Uterus (tissue), 4 donors: ENCODE measurements at places on chromosomes 12 and 14. TPM values are rescaled to one million over a fixed set of nuclear protein-coding genes. Genes with fewer than 3 reads are reported as not detected.
A peak's percentile ranks its signal among the peaks of the same experiment; 100 is the strongest.

GRCh38 chr12:131551675-131552491, 159.0 kb upstream of the SFSWAP start:
- no peak overlapping the region for H3K4me3 ChIP-seq
- no peaks in the 10 kb centered on the region for H3K36me3 ChIP-seq
- H3K27ac ChIP-seq, result no peak overlapping the region
- DNase-seq, result no peak
- H3K4me1 ChIP-seq, result no peaks in the 10 kb centered on the region
- no peaks in the 10 kb centered on the region for H3K27me3 ChIP-seq

The PCED1B gene
- total RNA-seq, result 16.5 TPM

GRCh38 chr14:50832935-50833630, 2.1 kb upstream of the NIN start:
- no peaks in the 10 kb centered on the region for H3K4me1 ChIP-seq
- H3K27me3 ChIP-seq, result no peaks in the 10 kb centered on the region
- no peak overlapping the region for H3K27ac ChIP-seq
- H3K36me3 ChIP-seq, result no peaks in the 10 kb centered on the region
- DNase-seq, result no peak

DNA sequence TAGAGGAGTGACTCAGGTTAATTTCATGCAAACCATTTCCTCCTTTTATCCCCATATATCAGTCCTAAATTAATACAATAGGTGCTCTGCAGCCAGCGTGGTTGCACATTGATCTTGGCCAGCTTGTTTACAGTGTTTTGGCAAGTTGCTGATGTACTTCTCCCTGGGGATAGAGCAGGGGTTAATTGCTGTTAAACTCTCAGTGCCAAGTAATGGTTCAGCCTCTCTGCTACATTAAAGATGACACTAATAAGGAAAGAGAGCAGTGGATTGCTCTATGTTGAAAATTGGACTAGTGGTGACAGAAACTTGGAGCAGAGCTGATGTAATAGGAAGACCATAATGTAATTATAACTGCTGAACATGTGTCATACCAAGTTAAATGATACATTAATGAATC, 717.5 kb downstream of the RERGL start:
- no peaks in the 10 kb centered on the region for H3K36me3 ChIP-seq
- H3K27ac ChIP-seq, result no peak overlapping the region
- no peak overlapping the region for H3K4me3 ChIP-seq
- DNase-seq, result no peak
- no peaks in the 10 kb centered on the region for H3K4me1 ChIP-seq

GRCh38 chr12:92639017-92639416, 63.8 kb upstream of the PLEKHG7 start:
- no peaks in the 10 kb centered on the region for H3K4me1 ChIP-seq
- no peak overlapping the region for H3K27ac ChIP-seq
- no peaks in the 10 kb centered on the region for H3K27me3 ChIP-seq
- no peak for DNase-seq
- no peak overlapping the region for H3K4me3 ChIP-seq
- H3K36me3 ChIP-seq, result no peaks in the 10 kb centered on the region

- H3K36me3 ChIP-seq, result no peaks in the 10 kb centered on the region
- H3K27ac ChIP-seq, result peak overlapping the region; percentile 89
- no peak overlapping the region for H3K4me3 ChIP-seq
- H3K27me3 ChIP-seq, result no peaks in the 10 kb centered on the region
These were observed 3.4 kb downstream of the GSG1 start for GRCh38 chr12:13099844-13100604.

The DDN gene
- 0.18 TPM for total RNA-seq
